Fibroblast of the conjunctiva (primary cell): ENCODE measurements at places on chromosomes 1 and 21.

GRCh38 chr1:192133350-192133926, 24.8 kb upstream of the RGS18 start:
- no peak for DNase-seq

DNA sequence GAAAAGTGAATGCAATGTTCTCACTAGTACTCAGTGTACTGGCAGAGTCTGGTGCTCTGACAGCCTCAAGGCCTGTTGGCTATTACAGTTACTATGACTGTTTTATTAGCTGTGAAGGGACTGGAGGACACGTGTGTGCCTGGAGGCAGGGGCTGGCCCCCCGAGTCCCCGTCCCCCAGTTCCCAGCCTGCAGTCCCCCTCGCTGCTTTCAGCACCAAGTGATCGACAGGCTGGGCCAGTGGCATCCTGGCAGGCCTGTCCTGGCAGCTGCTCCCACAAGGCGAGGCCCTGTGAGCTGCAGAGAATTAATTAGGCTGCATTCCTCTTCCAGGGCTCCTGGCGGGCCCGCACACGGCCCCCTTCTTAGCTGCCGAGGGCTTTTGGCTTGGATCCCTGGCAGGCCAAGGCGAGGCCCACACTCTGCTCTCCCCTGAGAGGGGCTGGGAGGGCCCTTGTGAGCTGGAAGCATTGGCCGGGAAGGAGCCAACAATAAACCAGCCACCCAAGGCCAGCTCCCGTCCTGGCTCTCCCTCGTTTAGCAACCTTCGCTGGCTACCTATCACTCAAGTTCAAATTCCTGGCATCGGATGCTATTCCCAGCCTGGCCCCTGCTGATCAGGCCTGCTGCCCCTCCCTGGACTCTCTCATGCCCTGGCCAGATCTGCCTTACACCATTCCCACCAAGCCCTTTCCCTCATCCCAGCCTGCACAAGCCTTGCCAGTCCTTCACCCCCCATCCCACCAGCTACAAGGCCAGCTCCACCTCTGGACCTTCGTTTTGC, 9.8 kb downstream of the EDN2 start:
- DNase-seq, result no peak

GRCh38 chr1:33931111-33931475, 67.2 kb downstream of the HMGB4 start:
- no peak for DNase-seq

DNA sequence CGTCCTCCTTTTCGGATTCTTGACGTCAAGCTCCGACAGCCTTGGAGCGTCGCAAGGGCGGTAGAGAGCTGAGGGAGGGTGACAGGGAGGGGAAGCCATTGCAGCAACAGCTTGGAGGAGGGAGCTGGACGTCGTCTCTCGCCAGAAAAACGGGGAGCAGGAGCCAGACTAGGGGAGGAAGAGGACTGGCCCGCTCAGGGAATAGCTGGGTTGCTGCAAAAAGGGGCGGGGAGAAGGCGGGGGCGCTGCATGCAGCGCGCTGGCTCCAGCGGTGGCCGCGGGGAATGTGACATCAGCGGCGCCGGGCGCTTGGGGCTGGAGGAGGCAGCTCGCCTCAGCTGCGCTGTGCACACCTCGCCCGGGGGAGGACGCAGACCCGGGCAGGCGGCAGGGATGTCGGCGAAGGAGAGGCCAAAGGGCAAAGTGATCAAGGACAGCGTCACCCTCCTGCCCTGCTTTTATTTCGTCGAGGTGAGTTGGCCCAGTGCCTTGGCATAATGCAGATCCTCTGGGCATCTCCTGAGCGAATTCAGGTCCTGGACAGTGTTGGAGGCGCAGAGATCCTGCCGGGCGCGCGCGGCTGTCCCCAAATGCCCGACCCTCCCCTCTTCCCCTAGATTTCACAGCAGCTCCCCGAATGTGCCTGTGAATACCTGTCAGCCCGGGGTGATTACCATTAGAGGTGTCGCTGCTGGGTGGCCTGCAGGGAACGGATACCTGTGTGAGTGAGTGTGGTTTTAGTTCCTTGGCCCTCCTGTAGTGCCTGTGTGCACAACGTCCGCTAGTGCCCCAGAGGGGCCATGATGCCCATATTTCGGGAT, at the start of gene PLPPR4:
Gene PLPPR4, plus strand, starts transcription at position 292 of the 821 bp plus-strand sequence. Its CDS starts 102 bp downstream, at position 394.
- no peak for DNase-seq
